ENCODE measurements at places on chromosomes 12 and 14. TPM values are rescaled to one million over a fixed set of nuclear protein-coding genes. Genes with fewer than 3 reads are reported as not detected.

Gene C12orf54
- total RNA-seq, result 2.6 TPM

Gene NAV3
- 0.74 TPM for total RNA-seq

Gene CFAP251
- 37.9 TPM for total RNA-seq

Gene CD163
- not detected for total RNA-seq

Gene PZP
- not detected for total RNA-seq

Gene TEX52
- total RNA-seq, result not detected

Gene NRDE2
- 6.8 TPM for total RNA-seq

Gene ABHD12B
- not detected for total RNA-seq

Gene TBX3
- total RNA-seq, result 3.7 TPM

Gene TOMM20L
- total RNA-seq, result not detected

Gene LRIG3
- total RNA-seq, result 57.9 TPM

Gene KRT1
- 0.99 TPM for total RNA-seq

Gene KCNK13
- total RNA-seq, result not detected

Gene ADAM21
- 1.2 TPM for total RNA-seq

Gene KRT6A
- 9,998 TPM for total RNA-seq

Gene AICDA
- not detected for total RNA-seq

Gene TROAP
- 15.6 TPM for total RNA-seq

Gene ATXN3
- 12.8 TPM for total RNA-seq

Gene POTEM
- total RNA-seq, result not detected

Gene DNAJC22
- total RNA-seq, result 0.35 TPM

Gene LRRIQ1
- 0.79 TPM for total RNA-seq

Gene BCL11B
- 10.1 TPM for total RNA-seq

Gene GSG1
- not detected for total RNA-seq

Gene KCNH3
- 0.07 TPM for total RNA-seq

Gene MSI1
- not detected for total RNA-seq

Gene CLEC6A
- not detected for total RNA-seq

Gene NKX2-1
- total RNA-seq, result 9.1 TPM

Gene ACAD10
- total RNA-seq, result 14.8 TPM

Gene SLC5A8
- total RNA-seq, result not detected

Gene KRT3
- total RNA-seq, result not detected

Gene PLXNC1
- 0.05 TPM for total RNA-seq

Gene TESPA1
- total RNA-seq, result not detected

All from airway epithelial cell (primary cell).